Amygdala (tissue), 56 donors: ENCODE measurements at places on chromosomes 1 and 21.

DNA sequence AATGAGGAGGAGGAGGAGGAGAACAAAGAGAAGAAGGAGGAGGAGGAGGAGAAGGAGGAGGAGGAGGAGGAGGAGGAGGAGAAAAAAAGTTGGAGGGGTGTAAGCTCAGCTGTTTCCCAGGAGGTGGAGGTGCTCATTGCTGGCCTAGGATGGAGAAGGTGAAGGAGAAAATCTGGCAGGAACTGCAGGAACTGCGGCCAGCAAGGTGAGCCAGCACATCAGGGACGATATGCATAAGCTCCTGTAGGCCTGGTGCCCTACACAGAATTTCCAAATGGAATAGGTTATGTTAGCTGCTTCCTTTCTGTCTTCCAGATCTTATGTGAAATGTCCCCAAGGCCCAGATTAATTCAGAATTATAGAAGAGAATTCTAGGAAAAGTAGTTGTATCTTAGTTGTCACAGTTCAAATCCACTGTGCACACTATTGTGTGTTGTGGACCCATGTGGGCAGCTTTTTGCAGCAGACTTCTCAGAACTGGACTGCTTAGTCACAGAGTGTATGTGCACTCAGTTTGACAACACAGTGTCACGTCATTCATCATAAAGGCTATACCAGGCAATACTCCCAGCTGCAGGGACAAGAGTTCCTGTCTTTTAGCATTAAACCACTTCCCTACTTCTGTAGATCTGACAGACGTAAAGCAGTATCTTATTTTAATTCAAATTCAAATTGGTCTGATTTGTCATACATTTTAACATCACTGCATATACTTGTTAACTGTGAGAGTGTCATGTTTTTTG lies 303.7 kb downstream of the HLX start:
- no peak for DNase-seq

GRCh38 chr1:65278376-65279069 lies 30.8 kb upstream of the DNAJC6 start:
- no peak for DNase-seq

GRCh38 chr1:116232989-116233514 lies 121.9 kb downstream of the MAB21L3 start:
- DNase-seq: no peak

DNA sequence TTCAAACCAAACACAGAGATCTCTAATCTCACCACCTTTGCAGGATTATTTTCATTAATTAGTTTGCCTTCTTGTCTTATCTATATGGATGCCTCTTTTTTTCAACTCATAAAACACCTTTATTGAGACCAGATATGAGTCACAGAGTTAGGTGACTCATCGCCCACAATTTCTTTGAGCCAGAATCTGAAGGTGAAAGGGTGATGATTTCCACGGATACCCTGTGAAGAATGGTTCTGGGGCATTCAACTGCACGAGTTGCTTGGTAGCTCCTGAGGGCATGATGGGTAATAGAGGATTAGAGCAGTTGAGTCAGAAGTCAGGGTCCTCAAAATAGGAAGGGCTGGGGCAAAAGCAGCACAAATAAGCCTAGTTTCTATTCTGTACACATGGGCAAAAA lies 128.2 kb downstream of the TBX19 start:
- DNase-seq: no peak

DNA sequence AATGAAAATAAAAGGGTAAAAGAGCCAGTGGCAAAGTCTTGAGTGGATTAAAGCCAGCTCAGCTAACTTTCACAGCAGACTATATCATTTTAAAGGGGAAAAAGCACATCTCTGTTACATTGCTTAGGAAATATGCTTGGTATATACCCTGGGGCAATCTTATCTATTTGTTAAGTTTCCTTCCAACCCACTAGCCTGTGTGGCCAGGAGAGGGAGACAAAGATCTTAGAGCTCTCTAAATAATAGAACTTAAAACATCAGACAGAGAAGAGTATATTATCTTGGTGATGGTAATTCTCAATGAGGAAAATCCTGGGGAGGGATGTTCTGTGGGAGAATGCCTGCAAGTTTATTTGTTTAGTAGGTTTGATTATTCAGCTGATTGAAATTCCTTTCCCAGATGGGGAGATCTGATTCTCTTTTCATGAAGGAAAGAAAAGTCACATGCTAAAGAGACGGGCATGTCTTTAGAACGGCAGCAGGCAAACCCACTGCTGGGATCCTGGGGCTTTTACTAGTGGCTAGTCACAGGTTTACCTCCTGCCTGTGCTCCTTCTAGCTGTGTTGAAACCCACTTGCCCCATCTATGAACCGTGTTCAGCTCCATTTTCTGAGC lies 3.6 kb downstream of the KCNE2 start:
- no peak for DNase-seq

- no peak for DNase-seq
Observed at GRCh38 chr1:20278692-20279130, 12.0 kb upstream of the VWA5B1 start.

DNA sequence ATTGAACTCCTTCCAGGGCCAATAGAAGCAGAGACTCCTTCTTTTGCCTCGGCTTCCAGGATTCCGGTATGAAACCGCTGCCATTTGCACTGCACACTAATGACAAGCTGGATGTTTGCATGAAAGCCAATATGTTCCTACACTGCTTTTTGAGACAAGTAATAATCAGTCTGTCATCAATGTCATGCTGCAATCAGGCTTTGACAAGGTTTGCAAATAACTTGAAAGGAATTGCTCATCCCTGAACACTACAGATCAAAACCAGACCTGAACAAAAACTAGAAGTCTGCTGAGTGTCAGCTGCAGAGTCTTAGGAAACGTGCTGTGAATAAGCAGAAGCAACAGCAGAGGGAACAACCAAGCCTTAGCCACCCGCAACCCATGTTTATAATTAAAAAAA lies 720.7 kb upstream of the CXADR start:
- no peak for DNase-seq

DNA sequence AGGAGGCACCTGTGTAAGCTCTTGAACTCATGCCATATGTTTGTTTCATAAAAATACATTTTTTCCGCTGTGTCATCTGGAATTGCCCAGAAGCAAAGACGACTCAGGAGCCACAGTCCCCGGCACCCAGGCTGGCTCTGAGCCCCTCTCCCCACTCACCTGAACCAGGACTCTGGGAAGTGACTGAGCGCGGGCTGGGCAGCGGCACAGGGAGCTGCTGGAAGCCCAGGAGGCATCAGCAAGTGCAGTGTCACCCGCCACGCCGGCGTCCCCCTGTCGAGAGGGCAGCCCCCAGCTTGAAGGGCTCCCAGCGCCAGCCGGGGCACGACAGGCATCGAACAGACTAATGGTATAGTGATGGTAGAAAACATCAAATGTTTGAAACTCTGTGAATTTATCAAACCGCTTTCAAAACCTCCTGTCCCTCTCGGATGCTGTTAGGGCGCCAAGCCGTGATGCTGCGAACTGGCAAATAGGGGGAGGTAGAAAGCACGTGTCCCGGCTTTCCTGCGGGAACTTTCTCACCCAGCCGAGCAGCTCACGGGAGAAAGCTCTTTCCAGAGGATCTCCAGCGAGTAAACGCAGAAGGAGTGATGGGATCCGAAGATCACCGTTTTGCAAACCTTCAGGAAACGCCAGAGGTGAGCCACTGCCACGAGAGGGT lies 57.8 kb upstream of the COL18A1 start:
- no peak for DNase-seq

DNA sequence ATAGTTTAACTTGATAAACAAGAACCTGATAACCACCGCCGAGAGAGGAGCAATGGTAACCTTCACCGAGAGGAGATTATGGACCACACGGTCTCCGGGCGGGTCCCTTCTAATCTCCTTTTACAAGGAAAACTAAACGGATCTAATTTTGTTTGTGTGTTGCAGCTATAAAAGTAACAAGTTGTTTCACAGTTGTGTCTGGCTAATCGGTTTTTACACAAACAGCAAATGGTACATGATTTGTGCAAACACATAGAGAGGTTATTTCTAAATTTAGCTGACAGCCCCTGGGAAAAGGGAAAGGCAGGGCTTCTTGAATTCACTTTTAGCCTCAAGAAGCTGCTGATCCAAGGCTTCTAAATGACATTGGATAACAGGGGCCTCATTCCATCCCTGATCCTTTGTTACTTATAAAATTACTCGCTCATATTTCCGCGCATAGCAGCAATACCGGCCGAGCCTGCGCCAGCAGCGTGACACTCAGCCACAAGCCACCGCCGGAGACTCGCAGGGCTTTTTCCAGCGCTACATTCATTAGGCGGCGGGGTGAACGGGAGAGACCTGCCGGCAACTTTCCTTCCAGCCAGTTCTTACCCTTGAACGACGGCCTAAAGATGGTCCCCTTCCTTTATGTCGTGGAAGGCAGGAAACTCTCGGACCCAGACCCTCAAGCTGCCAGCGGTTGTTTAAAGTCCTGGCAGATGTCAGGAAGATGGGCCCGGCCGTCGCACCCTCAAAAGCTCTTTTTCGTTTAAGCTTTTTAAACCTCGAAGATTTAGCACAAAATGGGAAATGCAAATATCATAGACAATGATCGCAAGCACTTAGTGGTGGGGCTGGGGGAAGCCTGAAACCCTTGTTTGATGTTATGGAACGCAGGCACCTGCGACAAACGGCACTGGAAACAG lies 4.4 kb downstream of the FOXD3 start:
- no peak for DNase-seq

- DNase-seq: no peak
Observed at GRCh38 chr1:231899713-231900435, 273.3 kb downstream of the DISC1 start.

DNA sequence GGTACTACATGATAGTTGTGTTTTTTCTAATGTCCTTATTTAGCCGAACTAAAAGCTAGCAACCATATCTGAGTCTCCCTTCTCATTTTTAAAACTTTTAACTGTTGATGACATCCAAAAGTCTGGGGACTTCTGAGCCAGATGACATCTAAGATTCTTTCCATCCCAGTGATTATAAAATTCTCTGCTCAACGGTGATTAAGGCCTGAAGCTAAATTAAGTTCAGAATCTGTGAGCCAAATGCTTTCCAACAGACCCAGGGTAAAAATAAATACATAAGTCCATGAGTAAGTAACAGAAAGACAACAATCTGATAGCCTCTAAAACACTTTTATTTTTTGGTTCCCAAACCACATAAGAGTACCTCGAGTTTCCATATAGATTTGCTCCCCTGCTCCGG lies 13.1 kb upstream of the PTP4A2 start:
- DNase-seq: no peak

DNA sequence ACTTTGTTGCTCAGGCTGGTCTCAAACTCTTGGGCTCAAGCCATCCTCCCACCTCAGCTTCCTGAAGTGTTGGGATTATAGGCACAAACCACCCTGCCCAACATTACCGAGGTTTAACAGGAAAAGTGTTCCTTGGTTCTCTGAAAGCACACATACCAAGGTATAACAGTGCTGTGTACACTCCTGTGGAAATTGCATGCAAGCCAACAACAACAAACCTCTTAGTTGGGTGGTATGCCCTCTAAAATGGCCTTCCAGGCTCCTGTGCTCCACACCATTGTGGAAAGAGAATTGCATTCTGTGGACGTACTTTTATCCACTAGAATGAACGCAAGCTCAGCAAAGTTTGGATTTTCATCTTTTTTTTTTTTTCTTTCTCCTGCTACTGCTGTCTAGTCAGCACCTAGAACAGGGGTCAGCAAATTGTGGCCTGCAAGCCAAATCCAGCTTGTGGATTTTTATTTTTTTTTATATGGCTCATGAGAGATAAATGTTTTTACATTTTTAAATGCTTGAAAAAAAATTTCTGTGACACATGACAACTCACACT lies 192.2 kb upstream of the TNR start:
- DNase-seq: no peak

DNA sequence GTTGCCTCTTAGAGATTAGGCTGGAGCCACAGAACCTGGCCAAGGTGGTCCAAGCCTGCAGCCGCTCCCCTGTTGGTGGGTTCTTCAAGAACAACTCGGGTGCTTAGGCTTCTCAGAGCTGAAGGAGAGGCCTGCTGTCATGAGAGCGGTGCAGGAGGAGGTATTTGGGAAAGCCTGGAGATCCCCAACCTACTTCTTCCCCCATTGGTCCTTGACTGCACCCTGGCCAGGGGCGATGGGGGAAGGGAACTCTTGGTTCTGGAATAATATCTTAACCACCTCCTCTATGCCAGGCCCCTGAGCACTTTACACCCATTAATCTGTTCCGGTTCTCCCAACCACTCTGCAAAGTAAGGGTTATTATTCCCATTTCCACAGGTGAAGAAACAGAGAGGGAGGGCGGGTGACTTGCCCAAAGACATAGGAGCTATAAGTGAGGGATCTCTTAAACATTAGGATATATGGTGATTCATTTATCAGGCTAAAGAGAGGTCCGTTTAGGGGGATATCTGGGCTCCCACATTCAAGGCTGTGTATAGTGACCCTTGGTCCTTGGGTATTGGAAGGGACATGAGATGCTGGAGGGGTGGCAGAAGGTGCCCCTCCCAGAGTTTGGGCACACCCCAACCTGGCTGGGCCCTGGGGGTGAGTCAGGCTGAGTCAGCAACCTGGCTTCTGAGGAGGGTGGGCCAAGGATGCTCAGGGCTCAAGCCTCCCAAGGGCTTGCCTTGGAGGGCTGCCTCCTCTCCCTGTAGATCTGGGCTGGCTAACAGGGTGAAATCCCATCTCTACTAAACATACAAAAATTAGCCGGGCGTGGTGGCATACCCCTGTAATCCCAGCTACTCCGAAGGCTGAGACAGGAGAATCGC lies 5.2 kb downstream of the TRNP1 start:
- DNase-seq: no peak

DNA sequence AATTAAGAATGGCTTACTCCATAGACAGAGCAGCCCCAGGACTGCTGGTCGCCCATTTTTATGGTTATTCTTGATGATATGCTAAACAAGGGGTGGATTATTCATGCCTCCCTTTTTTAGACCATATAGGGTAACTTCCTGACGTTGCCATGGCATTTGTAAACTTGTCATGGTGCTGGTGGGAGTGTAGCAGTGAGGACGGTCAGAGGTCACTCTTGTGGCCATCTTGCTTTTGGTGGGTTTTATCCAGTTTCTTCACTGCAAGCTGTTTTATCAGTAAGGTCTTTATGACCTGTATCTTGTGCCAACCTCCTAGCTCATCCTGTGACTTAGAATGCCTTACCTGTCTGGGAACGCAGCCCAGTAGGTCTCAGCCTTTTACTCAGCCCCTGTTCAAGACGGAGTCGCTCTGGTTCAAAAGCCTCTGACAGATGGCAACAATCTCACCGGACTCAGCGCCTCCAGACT lies 5.2 kb upstream of the AGPAT3 start:
- DNase-seq: no peak

DNA sequence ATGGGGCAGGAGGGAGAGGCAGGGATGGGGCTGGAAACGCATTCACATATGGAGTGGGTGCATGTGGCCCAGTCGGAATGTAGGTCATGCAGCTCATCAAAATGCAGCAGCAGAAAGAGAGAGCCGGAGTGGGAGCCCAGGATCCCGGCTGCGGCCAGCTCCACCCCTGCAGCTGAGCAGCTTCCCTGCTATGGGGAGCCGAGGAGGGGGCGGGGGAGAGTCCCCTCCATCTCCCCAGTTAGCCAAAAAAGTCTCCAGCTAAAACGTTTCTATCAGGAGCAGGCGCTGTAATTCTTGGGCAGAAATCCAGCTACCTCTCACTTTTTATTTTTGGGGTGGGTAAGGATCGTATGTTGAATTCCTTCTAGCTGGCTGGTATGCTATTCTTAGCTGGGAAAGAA lies 39.7 kb downstream of the MRPL37 start:
- DNase-seq: peak; percentile 73

GRCh38 chr1:246632281-246633168 lies 66.3 kb downstream of the CNST start:
- no peak for DNase-seq
